Activated CD4-positive, CD25-positive, alpha-beta regulatory T cell treated with anti-CD3 and anti-CD28 coated beads, Interleukin-2, amount 50 U/mL, for 16 hours (primary cell): ENCODE measurements at places on chromosomes 6 and 20.

- DNase-seq = no peak
Observed at GRCh38 chr6:47922391-47922790, 140.6 kb downstream of the OPN5 start.

GRCh38 chr6:43628393-43629103 is 516 bp downstream of the GTPBP2 start:
- peak; percentile 25 for DNase-seq

- DNase-seq = no peak
Observed at GRCh38 chr20:21325296-21325695, 22.2 kb downstream of the XRN2 start.

DNA sequence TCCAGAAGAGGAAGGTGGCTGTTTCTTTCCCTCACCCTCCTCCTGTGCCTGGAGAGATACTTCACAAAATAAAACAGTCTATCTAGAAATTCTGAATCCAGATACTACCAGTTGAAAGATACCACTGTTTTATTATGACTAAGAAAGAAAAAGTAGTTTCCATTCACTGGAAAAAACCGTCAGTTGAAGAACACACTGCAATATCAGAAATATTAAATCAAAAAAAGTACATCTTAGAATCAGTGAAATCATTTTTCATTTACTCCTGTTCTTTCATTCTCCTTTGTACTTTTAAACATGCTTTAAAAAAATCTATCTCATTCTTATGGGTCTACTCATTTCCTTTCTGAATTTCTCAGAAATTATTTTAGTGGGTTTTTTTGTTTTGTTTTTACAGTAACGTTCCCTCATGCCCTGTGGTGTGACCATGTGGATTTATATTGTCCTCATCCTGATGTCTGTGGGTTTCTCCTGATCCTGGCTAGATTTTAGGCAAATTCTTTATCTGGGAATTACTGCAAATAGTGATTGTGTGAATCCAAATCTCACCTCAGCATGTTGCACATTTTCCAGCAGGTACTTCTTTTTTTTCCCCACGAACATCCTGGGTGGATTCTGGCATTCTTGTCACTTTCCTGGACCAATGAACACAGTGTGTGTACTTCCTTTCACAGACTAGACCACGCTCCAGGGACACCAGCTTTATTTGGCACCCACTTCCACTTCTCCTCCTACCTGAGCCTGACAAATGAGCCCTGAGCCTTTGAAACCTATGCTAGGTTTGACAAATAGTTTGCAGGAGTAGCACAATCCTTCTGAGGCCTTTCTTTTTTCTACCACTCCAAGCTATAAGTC is 114.0 kb upstream of the LAMP5 start:
- DNase-seq = no peak

- DNase-seq = peak; percentile 6
Observed at GRCh38 chr6:132763269-132763668, 5.6 kb upstream of the VNN2 start.

DNA sequence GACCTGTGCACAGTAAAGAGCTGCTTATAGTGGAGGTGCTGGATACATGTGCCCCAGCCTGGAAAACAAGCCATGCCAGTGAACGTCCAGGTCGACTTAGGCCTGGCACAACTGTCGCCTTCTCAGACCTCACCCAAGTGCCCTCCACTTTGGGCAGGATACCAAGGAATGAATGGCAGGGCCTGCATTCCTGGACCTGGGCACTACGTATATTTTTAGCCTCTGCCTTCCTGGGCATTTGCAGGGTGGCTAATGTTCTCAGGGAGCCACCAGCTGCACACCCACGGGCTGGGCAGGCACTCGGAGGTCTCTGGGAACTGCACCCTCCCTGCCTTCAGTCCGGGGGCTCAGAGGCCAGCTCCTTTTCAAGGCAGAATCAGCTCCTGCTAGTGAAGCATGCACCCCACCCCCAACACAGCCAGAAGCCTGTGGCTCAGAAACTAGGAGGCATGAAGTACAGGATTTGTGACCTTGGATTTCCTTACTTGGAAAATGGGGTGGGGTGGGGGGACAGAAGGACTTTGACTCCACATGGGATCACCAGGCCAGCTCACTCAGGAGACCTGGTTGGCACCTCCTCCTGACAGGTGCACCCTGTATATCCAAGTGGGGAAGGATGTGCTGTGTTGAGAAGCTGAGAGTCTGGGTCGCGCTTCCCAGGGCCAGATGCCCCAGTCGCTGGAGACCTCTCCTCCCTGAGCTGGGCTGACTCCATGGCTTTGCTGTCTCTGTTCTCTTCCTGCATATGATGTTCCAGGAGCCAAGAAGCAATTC is 2.5 kb upstream of the LSM14B start:
- DNase-seq = no peak

DNA sequence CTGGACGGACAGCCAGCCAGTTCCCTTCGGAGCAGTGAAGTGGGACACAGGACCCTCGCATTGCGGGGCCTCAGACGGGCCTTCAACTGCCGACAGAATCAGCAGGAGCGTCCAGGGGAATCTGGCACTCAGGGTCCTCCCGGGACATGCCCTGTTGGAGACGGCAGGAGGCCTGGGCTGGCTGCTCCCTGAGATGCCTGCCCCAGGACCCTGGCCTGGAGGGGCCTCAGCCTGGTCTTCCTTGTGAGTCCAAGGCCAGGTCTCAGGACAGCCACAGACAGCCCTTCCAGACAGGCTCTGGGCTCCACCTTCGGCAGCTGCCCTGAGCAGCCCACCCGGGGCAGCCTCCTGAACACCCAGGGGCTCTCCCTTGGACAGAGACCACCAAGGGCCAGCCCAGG is 14.6 kb upstream of the HELZ2 start:
- DNase-seq = no peak

DNA sequence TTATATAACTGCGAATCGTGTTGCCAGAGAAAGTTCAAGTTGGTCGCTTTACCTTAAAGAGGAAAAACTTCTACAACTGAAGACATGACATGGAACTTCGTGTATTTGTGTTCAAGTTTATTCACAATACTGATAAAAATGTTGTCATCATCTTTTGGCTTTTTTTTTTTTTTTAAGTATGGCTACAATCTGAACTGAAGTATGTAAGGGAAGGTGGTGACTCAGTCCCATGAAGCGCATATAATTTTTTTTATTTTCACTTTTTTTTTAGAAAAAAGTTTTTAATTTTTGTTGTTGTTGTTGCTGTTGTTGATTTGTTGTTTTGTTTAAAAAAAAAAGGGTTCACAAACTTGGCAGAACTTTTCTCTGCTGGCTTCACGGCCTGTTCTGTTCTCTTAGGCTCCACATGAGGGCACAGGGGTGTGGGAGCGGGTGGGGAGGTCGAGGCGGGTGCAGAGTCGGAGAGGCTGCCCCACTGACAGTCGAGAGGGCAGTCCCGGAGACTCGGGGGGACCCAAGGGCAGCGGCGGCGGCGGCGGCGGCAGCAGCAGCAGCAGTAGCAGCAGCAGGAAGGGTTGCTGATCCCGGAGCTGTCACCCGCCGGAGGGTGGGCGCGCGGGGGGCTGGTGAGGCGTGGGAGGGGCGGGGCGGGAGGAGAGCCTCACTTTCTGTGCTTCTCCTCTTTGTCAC is 17.0 kb downstream of the TFAP2A start:
- no peak for DNase-seq

DNA sequence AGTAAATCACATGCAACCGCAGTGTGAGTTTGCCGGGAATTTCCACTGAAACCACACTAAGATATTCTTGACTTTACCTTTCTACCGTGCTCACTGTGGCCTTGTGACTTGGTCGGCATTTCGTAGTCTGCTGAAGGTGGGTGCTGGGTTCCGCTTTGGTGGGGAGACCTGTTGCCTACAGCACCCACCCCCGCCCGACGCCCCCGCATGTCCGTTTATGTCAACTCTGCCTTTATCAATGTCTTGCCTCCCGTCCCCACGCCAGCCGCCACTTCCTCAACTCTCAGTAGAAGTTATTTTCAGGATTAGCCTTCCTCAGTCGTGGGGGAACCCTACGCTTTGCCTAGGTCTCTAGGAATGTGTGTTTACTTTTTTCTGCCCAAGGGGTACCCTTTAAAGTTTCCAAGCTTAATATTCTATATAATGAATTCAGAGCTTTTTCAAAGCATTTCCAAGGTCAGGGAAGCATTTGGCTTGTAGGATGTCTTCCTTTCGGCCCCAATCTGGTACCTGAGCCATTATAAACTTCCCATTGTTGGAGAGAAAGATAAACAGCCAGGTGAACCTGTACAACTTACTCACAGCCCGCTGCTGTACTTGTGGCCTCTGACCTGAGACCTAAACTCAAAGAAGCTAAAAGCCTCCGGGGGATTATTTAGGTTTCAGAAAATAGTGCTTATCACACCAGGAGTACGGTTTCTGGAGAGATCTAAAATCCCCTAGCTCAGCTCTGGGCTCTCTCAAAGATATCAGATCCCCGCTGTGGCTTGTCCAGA is 54.2 kb downstream of the TBC1D7 start:
- DNase-seq = peak; percentile 26

- DNase-seq = peak; percentile 6
Observed at GRCh38 chr20:32737371-32738223, 5.7 kb downstream of the COMMD7 start.

GRCh38 chr6:32956176-32956575 is 3.3 kb upstream of the HLA-DMA start:
- no peak for DNase-seq

GRCh38 chr6:22748681-22749080 is 179.3 kb downstream of the HDGFL1 start:
- no peak for DNase-seq

DNA sequence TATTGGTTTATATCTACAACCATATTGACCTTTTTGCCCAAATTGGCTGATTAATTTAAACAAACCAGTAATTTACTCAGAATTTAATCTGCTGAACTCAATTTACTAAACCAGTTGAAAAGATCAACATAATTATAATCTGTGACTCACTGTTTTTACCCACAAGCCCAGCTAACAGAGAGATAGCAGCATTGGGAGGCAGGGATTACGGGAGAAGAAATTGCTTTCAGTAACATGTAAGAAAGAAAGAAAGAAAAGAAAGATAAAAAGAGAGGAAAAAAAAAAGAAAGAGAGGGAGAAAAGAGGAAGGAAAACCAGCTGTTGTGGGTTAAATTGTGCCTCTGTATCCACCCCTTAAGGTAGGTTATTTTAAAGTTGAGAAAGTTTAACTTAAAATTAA is 13.3 kb upstream of the RHAG start:
- DNase-seq = no peak

- DNase-seq = no peak
Observed at GRCh38 chr20:33296206-33296605, 13.2 kb downstream of the BPIFB1 start.

- no peak for DNase-seq
Observed at GRCh38 chr20:50624351-50625016, 66.9 kb downstream of the RIPOR3 start.

DNA sequence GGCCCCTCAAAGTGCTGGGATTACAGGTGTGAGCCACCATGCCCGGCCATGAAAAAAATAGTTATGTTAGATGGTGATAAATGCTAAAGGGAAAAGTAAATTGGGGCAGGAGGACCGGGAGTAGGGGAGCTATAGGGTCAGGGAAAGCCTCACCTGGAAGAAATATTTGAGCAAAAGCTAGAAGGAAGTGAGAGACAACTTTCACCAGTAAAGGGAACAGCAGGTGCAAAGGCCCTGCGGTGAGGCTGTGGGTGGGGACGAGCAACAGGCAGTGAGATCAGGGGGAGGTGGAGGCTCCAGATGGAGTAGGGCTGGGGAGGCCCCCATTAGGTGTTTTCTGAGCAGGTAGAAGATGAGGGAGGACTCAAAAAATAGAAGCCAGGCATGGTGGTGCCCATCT is 16.0 kb downstream of the BCAS4 start:
- DNase-seq = no peak

DNA sequence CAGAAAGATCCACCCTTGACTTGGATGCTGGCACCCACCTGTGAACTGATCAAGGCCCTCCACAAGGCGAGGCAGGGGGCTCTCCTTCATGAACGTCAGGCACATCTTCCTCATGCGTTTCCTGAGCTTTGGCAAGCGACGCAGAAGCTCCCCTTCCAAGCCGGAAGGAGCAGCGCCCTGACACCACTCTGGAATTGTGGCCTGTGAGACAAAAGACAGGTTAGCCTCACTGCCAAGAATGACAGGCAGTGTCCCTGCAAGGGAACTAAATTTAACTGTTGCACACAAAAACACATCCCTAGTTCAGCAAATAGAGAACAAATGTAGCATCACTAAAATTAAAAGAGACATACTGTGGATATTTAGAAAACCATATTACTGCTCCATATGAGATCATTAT is 42.0 kb upstream of the LYRM2 start:
- DNase-seq = no peak

GRCh38 chr6:63372951-63373533 is 53.3 kb upstream of the LGSN start:
- no peak for DNase-seq

DNA sequence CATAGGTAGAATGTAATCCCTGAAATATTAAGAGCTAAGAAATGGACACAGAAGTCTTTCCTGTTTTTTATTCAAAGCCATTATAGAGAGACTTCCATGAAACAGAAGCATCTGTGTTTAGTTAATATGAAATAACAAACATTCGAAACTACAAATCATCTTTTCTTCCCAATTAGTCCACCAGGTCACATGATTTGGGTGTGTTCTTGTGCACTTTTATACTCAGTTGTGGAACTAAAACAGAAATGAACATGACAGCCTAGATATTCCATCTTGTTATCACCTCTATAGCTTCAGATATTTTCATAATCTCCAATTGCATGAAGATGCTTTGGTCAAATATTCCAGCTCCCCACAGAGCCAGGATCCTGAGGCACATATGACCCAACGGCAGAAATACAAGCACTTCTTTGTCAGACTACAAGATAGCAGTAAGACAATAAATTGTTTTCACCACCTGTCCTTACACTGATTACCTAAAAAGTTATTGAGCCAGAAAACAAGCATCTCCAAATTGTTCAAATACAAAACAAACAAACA is 116.8 kb upstream of the BEND6 start:
- DNase-seq = no peak

DNA sequence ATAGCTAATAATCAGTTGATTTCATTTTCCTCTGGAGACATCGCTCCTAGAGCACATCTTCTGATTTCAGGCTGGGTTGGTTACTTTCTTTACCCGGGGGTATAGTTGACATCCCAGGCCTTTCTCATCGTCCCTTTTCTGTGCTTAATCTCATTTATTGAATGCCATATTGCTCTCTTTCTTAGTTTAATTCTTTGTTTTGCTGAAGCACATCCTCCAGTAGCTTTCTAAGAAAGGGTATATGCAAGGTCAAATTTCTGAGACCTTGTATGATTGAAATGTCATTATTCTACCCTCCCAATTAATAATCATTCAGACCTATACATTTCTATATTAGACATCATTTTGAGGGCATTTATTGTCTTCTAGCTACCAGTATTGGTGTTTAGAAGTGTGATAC is 2.6 kb upstream of the C20orf141 start:
- DNase-seq = no peak
